Immature natural killer cell (primary cell): ENCODE measurements at places on chromosomes 12 and 14.

DNA sequence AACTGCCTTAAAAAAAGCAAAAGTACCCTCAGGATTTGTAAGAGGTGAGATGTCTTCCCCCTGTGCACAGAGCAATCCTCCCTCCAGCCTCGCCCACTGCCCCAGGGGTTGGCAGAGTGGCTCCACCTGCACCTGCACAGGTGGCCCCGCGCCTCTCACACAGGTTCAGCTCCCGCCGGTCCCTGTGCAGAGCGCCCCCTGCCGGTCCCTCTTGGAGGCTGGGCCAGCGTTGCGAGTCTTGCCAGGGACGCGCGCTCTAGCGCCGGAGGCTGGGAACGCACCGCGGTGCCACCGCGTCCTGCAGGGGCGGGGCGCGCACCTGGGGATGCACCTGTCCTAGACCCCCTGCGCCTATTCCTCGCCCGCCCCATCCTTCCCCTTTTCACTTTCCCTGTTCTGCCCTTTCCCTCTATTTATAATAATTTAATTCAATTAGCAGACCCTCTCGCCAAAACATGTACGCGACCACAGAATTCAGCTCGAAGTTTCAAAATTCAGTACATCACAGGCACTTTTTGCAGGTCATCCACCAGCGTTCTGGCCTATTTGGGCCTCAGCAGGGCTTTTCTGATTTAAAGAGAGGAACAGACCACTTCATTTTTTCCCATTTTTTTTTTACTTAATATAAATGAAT is 618.6 kb downstream of the AACS start:
- H3K27me3 ChIP-seq: no peaks in the 10 kb centered on the region
- no peak overlapping the region for H3K27ac ChIP-seq
- no peaks in the 10 kb centered on the region for H3K36me3 ChIP-seq
- H3K4me3 ChIP-seq: no peak overlapping the region
- no peaks in the 10 kb centered on the region for H3K4me1 ChIP-seq
- no peak for DNase-seq

- peaks cover 25% of the 10 kb centered on the region for H3K27me3 ChIP-seq
- H3K36me3 ChIP-seq: peaks cover 4% of the 10 kb centered on the region
- no peak overlapping the region for H3K4me3 ChIP-seq
- peaks cover 11% of the 10 kb centered on the region for H3K4me1 ChIP-seq
- no peak overlapping the region for H3K27ac ChIP-seq
These were observed 4.9 kb upstream of the FOXG1 start for GRCh38 chr14:28761438-28762291.

- peak overlapping the region; percentile 96 for H3K27ac ChIP-seq
- peaks cover 12% of the 10 kb centered on the region for H3K27me3 ChIP-seq
- peak overlapping the region; percentile 93 for H3K4me3 ChIP-seq
- DNase-seq: peak; percentile 91
- H3K36me3 ChIP-seq: no peaks in the 10 kb centered on the region
These were observed 261 bp upstream of the RNU7-1 start for GRCh38 chr12:6943389-6943721.

DNA sequence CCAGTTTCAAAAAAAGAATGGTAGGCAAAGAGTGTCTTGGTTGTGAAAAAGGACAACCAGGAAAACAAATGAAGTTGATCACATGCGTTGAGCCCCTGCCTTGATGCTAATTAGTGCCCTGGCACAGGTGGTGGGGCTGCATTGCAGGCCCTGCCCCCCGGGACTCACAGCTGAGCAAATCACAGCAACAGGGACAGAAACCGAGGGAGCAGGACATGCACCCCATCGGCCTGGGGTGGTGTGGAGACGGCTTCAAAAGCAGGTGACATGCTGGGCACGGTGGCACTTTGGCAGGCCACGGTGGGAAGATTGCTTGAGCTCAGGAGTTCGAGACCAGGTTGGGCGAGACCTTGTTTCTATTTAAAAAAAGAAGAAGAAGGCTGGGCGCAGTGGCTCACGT is 1.1 kb upstream of the PAPLN start:
- H3K27me3 ChIP-seq: peaks cover 18% of the 10 kb centered on the region
- DNase-seq: no peak
- H3K27ac ChIP-seq: no peak overlapping the region
- H3K4me3 ChIP-seq: no peak overlapping the region
- peaks cover 6% of the 10 kb centered on the region for H3K4me1 ChIP-seq
- H3K36me3 ChIP-seq: no peaks in the 10 kb centered on the region

DNA sequence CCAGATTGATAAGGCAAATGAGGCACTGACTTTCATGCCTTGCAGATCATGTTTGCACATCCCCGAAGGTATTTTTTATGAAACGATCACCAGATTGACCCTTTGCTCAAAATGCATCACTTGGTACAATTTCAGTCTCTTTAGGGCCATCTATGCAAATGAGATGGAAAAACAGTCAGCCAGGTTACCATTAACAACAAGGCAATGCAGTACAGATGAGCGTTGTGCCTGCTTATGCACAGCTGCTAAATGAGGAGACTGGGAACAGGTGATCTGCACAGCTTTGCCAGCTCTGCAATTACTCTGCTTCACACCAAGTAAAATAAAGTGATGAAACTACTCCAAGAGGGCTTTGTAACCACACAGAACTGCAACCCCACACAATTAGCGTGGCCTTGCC is 26.1 kb upstream of the PLEKHG7 start:
- no peak overlapping the region for H3K4me3 ChIP-seq
- no peak for DNase-seq
- H3K27me3 ChIP-seq: no peaks in the 10 kb centered on the region
- H3K36me3 ChIP-seq: no peaks in the 10 kb centered on the region

DNA sequence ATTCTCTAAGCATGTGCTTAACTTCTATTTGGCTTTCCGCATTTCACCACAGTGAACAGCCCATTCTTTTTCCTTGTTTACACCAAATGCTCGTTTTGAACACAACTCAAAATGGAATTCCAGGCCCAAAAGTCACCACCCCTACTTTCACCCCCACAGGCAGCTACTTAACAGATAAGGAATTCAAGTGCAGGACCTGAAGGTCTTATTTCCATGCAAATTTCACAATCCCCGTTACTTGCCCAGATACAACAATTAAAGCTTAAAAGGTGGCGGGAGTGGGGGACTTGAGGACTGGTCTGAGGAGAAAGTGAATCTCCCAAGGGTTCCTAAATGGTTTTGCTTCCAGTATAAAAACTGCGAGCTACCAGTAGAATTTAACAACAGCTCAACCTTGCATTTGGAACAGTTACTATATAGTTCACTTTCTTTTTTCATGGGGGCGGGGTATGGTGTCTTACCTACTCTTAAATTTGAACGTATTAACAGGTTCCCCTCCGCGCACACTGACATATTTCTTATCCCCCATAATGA is 3.7 kb downstream of the USP44 start:
- H3K36me3 ChIP-seq: no peaks in the 10 kb centered on the region
- peaks cover 20% of the 10 kb centered on the region for H3K4me1 ChIP-seq
- peak overlapping the region; percentile 78 for H3K4me3 ChIP-seq
- no peak for DNase-seq
- H3K27me3 ChIP-seq: peaks cover 26% of the 10 kb centered on the region
- H3K27ac ChIP-seq: no peak overlapping the region

GRCh38 chr14:52244328-52244727 is 23.2 kb upstream of the PTGDR start:
- no peak for DNase-seq
- no peak overlapping the region for H3K4me3 ChIP-seq
- peaks cover 9% of the 10 kb centered on the region for H3K36me3 ChIP-seq
- peaks cover 90% of the 10 kb centered on the region for H3K4me1 ChIP-seq
- H3K27ac ChIP-seq: peak overlapping the region; percentile 58

GRCh38 chr14:104215706-104216334 is 77.4 kb downstream of the KIF26A start:
- no peaks in the 10 kb centered on the region for H3K4me1 ChIP-seq
- no peak for DNase-seq
- H3K27ac ChIP-seq: no peak overlapping the region
- peaks cover 2% of the 10 kb centered on the region for H3K27me3 ChIP-seq
- H3K36me3 ChIP-seq: no peaks in the 10 kb centered on the region
- no peak overlapping the region for H3K4me3 ChIP-seq

GRCh38 chr14:104393898-104394381 is 185.6 kb upstream of the C14orf180 start:
- peak; percentile 71 for DNase-seq
- peaks cover 12% of the 10 kb centered on the region for H3K36me3 ChIP-seq
- H3K4me3 ChIP-seq: peak overlapping the region; percentile 92
- H3K4me1 ChIP-seq: peaks cover 79% of the 10 kb centered on the region
- H3K27me3 ChIP-seq: no peaks in the 10 kb centered on the region
- peak overlapping the region; percentile 96 for H3K27ac ChIP-seq

DNA sequence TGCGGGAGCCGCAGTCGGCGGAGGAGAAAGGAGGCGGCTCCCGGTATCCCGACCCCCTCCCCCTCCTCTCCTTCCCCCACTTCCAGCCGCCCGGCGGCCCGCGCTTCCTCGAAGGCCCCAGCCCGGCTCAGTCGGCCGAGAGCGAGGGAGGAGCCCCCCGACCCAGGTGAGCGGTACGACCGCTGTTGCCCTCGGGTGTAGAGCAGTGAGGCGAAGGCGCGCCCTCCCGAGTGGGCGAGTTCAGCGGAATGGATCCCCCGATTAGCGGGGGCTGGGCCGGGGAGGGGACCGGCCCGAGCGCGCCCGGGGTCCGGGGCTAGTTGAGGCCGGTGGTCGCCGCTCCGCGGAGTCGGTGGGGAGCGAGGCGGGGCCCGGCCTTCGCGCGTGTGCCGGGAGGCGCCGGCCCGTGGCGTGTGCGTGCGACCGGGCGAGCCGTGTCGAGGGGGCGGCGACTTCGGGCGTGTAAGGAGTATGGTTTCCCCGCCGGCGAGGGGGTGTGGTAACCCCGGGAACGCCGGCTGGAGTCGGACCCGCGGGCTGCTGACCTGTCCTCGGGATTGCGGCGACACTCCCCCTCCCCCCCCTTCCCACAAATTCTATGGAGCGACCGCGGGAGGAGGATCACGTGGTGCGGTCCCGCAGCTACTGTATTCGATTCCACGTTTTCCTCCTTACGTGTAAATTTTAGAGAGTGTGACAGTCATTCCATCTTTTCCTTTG is 501 bp downstream of the RIMKLB start:
- H3K27ac ChIP-seq: peak overlapping the region; percentile 48
- no peaks in the 10 kb centered on the region for H3K36me3 ChIP-seq
- no peaks in the 10 kb centered on the region for H3K27me3 ChIP-seq
- H3K4me1 ChIP-seq: peaks cover 19% of the 10 kb centered on the region

DNA sequence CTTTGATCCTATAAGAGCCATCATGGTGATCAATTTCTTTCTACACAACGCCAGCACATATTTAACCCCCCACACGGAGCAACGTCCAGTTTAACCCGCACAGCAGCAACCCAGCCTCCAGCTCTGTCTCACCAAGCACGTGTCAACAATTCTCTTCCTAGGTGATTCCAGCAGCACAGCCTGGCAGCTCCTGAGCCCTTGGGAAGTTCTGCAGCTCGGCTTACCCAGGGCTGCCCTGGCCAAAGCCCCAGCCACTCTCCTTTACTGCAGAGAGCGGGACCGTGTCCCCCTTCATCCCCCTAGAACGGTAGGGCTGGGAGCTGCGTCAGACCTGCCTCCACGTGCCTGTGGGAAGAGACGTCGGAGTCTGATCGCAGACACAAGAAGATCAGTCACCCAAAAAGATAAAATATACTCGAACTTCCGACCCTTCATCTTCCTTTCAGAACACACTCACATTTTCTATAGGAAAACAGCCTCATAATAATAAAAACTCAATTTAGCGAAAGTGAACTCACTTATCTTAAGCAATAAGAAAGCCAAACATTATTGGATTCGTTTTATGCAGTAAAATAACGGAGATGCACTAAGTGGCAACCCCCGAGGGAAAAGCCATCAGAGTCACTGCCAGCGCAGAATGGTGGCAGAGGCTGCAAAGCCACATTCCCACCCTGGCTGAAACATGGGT is 7.6 kb downstream of the TMEM121 start:
- H3K27ac ChIP-seq: no peak overlapping the region
- H3K36me3 ChIP-seq: no peaks in the 10 kb centered on the region

GRCh38 chr12:97711392-97711791 is 248.8 kb downstream of the RMST start:
- no peak overlapping the region for H3K4me3 ChIP-seq
- no peaks in the 10 kb centered on the region for H3K4me1 ChIP-seq
- H3K27ac ChIP-seq: no peak overlapping the region
- DNase-seq: no peak

DNA sequence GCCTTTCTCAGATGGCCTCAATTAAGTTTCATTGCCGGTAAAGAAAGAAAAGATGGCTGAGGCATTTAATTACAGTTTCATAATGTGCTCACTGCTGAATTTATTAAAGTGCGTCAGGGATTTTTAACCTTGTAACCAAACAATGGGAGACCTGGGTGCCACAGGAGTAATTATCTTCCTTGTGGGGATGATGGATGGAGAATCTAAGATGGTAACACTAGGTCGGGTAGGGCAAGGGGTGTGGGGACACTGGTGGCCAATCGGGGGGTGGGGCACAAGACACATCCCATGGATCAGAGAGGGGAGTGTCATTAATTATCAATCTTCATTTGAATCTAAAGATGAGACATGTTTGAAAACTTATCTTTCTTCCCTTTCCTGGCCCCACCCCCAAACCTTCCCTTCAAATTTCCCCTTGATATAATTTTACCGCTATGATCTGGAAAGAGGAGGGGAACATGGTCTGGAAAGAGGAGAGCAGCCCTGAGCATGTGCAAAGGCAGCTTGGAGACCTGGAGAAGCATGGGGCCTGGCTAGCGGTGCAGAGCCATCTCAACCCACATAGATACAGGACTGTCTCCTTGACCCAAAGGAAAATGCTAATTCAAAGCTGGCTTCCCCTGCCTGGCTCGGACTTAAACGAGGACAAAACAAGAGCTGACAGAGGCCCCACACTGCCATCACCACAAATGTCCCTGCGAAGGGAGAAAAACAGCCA is 231.3 kb upstream of the NOS1 start:
- no peak overlapping the region for H3K27ac ChIP-seq
- H3K4me3 ChIP-seq: no peak overlapping the region
- no peaks in the 10 kb centered on the region for H3K27me3 ChIP-seq
- DNase-seq: no peak
- no peaks in the 10 kb centered on the region for H3K36me3 ChIP-seq

- H3K4me3 ChIP-seq: no peak overlapping the region
- no peaks in the 10 kb centered on the region for H3K36me3 ChIP-seq
- peaks cover 6% of the 10 kb centered on the region for H3K4me1 ChIP-seq
- H3K27ac ChIP-seq: no peak overlapping the region
These were observed 161.1 kb upstream of the RASSF8 start for GRCh38 chr12:25797386-25797785.

DNA sequence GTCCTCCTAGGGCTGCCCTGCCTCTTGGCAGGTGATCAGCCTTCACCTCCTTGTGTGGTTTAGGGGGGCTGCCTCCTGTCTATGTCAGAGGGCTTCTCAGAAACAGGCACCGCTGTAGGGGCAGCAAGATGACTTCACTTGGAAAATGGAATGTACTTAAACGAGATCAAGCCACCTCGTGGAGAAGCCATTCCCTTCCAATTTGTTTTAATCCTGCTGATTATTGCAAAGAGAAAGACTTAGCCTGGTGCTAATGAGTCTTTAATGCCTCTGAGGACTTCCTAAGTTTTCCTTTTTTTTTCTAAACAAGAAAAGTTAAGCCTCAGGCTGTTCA is 62.3 kb upstream of the RFLNA start:
- H3K4me1 ChIP-seq: no peaks in the 10 kb centered on the region
- DNase-seq: no peak
- peaks cover 2% of the 10 kb centered on the region for H3K27me3 ChIP-seq

GRCh38 chr12:126535971-126536370 is 1470.7 kb downstream of the AACS start:
- DNase-seq: no peak
- no peaks in the 10 kb centered on the region for H3K27me3 ChIP-seq
- H3K36me3 ChIP-seq: no peaks in the 10 kb centered on the region
